ENCODE measurements at places on chromosomes 3 and 15.
A peak's percentile ranks its signal among the peaks of the same experiment; 100 is the strongest.

- DNase-seq: no peak
Measured at GRCh38 chr3:134627831-134628230, 23.0 kb downstream of the KY start.

DNA sequence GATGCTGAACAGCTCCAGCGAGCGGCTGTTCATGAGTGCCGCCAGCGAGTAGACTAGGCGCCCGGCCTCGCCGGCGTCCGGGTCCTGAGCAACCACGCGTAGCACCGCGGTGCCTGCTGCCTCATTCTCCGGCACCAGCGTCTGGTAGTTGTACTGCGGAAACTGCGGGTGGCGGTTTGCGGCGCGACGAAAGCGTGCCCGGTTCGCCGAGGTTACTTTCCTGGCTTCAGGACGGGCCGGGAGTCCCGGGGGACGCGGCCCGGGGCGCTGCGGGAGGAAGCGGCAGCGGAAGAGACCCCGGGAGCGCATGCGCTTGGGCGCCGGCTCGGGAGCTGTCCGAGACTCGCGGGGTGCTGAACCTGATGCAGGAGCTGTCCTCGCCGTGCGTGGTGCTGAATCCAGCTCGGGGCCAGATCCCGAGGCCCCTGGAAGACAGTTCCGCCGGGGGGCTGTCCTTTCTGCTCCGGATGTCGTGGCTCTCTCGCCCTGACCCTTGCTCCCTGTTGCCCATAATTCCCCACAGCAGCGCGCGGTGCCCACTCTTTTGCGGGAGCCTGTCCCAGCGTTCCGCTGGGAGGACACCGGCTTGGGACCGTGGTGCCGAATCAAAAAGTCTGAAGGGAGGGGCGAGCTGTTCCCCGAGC, 1.1 kb downstream of the CELSR3 start:
- peak; percentile 78 for DNase-seq

DNA sequence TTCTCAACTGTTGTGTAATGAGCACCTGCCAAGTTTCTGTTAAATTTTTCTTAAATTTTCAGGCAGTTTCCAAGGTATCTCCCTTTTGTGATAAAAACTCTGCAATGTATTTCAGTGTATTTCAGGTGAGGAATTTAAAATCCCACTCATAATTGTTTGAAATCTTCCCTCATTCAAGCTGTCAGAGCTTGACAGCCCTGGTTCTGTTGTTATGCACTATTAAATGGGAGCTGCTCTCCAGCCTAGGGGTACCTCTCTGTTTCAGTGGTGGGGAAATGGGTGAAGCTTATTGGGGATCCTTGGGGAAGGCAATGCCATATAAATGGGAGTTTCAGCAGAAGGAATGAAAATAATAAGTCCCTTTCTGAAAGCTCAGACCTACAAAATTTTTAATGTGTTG, 178.0 kb upstream of the TMCO5A start:
- DNase-seq: no peak

DNA sequence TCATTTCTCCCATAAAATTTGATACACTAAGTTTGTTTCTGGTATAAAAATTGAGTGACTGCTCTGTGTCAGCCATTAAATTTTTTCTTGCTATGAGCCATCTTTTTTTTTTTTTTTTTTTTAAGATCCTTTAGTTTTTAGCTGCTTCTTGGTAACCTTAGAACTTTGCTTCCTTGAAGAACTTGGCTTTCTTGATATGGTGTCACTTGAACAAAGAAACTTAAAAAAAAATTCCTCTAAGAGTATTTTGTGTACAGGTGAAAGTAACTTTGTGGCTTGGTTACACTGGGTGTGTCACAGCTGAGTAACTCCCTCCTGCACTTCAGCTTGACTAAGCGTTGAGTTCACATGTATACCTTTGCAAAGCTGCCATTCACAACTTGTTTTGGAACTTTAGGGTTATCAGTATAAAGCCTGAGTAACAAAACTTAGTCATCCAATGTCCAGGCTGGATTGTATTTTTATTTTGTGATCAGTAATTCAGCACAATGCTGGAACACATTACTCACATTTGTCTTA, 6.5 kb downstream of the CHD2 start:
- peak; percentile 57 for DNase-seq

GRCh38 chr15:99267957-99268356, 16.7 kb downstream of the LRRC28 start:
- no peak for DNase-seq

- DNase-seq: no peak
Measured at GRCh38 chr15:65326117-65326526, 21.6 kb downstream of the RNU5B-1 start.

Measured in activated naive CD4-positive, alpha-beta T cell treated with Interleukin-2 at 50 U/mL for 16 hours (primary cell).